Stimulated activated CD4-positive, alpha-beta T cell treated with anti-CD3 and anti-CD28 coated beads, Interleukin-1b, Interleukin-23, amount 100 ng/mL, for 1 hour (primary cell): ENCODE measurements at places on chromosomes 13 and 19.

- DNase-seq, result no peak
Measured at GRCh38 chr19:17160908-17161307, 54.2 kb upstream of the USE1 start.

DNA sequence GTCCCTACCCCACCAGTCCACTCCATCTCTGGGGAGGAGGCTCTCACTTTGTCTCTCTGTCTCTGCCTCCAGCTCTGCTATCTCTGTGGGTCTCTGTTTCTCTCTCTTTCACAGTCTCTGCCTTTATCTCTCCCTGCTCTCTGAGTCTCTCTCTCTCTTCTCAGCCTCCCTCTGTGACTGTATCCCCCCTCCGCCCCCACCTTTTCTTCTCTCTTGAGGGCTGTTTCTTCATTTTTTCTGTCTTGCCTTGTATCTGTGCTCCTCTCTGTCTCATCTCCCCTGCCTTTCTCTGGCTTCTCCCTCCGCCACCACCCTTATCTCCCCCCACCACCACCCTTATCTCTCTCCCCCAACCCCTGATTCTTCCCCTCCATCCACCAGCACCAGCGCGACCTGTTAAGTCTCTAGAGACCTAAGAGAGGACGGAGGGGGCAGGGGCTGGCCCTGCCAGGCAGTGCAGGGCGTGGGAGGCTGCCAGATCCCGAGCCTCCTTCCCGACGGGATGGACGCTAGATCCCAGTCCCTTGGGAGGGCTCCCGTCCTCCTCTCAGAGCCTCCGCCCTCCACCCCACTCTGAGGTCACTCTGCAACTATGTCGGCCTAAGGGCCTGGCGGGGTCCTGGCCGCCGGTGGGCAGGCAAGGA is 1.0 kb downstream of the AXL start:
- DNase-seq, result no peak

DNA sequence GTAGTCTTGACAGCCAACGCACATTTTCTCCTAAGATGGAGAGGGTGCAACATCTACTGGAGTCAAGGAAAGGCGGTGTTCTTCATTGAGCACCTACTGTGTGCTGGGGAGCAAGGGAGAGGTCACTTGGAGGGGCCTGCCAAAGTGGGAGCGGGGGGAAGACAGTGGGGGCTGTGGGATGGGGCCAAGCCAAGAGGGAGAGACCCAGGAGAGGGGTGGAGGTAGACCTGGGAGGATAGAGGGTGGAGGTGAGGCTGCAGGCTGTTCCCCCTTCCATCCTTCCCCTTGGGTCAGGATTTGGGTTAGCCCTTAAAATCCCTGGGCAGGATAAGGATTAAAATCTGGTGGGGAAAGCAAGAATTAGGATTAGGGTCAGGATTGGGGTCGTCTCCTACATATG is 1.7 kb upstream of the PLPP2 start:
- no peak for DNase-seq

- peak; percentile 26 for DNase-seq
Measured at GRCh38 chr19:10334588-10335351, 1.4 kb upstream of the RAVER1 start.

DNA sequence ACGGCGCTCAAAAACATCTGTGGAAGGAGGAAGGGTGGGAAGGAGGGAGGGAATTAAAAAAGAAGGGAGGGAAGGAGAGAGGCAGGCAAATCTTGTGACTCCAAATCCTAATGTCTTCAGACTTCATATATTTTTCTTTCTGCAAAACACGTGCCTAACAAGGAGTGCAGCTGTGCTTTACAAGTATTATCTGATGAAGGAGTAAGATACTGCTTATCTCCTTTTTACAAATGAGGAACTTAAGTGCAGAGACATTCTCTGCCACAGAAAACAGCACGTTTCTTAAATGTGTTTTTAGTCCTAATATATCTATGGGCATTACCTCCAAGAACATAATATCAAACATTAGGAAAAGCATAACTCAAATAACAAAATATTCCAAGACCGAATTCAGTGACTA is 6.5 kb downstream of the FLT3 start:
- DNase-seq, result no peak

DNA sequence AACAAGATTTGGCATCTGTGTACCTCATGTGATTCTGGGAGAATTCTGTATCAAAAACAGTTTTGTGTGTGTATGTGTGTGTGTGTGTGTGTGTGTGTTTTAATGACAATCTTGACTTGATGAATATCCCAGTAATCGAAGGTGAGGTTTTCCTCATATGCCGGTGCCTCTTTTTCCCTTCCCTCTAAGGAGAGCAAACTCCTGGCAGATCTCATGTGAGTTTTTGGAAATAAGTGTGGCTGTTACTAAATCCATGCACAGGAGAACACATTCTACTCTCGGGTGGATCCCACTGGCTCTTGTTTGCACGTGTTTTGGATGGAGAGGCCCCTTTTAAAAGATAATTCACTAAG is 29.0 kb upstream of the CEBPG start:
- DNase-seq, result no peak

GRCh38 chr13:29858667-29859066 is 8.2 kb upstream of the UBL3 start:
- DNase-seq, result no peak

DNA sequence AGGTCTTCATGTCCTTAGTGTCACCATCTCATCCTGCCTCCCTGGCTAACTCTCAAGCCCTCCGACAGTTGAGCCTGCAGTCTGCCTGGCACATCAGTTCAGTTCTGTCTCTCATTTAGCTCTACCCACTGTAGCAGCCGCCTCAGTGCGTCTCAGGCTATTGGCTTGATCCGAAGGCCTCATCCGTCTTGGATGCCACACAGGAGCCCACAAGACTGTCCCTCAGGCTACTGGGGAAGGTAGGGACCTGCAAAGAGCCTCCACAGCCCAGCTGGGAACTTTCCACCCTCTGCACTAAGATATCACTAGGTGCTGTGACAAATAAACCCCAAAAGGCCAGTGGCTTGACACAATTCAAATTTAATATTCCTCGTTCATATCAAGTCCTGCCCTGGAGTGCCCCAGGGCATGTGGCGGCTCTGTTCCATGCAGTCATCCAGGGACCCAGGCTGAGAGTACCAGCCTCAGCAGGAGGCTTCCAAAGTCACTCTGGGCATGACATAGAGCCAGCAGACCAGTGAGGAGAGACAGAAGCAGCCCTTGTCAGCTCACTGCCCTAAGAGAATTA is 5.7 kb downstream of the VSTM2B start:
- DNase-seq, result no peak

DNA sequence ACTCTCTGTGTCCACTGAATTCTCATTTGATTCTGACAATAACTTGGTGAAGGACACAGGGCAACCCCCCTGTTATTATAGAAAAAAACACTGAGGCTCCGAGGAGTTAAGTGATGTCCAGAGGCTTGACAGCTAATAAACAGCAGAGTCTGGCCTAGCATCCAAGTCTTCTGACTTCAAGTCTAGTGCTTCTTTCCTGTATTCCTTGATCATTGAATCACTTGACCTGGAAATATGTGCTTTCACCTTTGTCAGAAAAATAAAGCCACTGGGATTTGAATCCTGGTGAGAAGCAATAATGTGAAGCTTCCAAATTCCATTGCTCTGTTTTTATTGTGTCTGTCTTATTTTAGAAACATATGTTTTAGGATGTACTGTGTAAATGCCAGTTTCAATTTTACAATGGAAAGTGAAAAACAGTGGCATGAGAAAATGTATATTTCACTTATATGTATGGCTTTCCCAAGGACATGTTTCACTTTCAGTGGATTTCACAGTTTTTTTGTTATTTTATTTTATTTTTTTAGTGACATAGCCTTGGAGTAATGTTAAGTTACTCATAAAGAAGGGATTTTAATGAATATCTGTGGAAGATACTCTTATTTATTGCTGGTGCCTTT is 190.2 kb downstream of the GPC6 start:
- DNase-seq, result no peak

- peak; percentile 20 for DNase-seq
Measured at GRCh38 chr19:703651-704446, 4.9 kb upstream of the PALM start.

DNA sequence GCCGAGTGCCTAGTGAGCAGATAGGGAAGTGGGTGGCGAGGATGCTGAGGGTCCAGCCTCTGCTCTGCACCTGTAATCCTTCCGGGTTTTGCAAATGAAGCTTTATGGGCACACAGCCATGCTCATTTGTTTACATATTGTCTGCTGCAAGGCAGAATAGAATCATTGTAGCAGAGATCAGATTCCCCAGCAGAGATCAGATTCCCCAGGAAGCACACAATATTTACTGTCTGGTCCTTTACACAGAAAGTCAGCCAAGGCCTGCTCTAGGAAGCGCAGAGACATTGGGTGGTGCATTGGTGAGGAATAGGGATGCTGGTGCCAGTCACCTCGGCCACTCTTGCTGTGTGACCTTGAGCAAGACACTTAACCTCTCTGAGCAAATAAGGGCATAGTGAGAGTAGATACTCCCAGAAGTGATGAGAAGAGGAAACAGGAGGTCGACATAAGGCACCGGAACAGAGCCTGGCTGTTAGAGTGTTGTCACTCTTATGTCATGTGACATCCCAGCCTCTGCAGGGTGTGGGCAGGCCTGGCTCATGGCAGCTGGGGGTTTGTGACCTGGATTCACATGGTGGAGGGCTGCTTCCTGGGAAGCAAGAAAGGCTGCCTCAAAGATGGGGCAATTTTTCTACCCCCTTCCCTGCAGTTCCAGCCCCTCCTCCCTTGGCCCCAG is 25.6 kb downstream of the CARM1 start:
- no peak for DNase-seq
